ENCODE measurements at places on chromosomes 3 and 15.

DNA sequence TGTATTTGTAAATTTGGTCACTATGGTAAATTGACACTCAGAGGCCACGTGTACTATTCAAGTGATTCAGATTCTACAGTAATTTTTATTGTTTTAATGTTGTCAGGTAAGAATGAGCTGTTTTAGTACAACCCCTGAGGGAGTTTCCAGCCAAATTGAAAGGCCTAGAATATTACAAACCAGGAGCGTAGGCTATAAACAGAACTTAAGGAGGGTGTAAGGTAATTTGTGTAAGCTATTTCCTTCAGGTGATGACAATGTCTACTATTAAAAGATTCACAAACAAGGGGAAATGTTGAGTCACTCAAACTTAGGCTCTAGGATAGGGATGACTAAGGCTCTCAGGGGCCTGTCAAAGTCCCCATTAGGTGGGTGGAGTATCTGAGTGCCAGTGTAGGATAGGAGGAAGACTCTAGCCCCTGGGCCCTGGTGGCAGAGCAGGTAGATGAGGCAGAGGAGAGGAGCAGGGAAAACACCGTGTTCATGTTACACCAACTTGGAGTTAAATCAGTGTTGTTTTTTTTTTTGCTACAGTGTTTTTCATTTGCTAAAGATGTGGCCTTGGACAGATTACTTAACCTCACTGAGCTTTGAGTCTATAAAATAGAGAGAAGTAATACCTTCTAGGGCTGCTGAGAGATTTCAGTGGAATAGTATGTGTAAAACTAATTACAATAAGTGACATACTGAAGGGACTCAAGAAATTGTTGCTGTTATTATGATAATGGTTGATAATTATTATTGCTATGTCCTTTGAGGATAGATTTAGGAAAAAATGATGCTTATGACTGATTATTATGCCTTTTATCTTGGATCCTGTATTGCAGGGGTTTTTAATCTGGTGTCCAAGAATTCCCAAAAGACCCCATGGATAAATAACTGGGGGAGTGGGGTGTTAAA, 10.3 kb downstream of the TM4SF1 start:
- no peak for DNase-seq

DNA sequence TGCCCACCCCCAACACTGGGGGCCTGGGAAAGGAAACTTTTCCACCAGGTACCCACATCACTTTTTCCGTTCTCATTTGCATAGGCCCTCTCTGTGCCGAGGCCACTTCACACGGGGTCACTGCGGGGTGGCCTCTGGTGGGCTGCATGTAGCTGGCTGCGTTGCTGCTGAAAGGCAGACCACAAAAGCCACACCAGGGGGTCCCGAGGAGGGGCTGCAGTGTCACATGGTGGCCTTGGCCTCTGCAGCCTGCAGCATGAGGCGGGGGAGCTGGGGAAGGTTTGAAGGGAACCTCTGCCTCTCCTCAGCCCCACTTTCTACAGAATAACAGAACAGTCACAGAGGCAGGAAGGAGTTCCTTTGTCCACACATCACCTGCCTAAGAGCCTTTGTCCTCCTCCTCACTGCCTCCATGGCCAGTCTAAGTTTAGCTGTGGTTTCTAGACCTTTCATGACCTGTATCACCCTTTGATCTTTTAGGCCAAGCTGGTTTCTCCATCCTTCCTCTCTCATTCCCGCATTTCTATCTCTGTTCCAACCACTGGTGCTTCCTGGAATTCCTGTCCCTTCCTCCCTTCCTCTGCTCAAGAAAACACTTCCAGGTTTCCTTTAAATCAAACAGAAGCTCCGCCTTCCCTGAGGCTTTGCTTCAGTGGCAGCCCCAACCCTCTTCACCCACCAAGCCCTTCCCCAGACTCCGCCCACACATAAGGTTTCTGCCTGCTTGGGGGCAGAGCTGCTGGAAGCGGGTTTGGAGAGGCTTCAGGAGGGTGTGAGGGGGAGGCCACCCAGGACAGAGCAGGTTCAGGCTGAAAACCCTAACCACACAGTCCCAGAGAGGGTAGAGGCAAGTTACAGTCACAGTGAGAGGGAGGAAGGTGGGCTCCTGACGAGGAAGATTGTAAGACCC, 150.7 kb upstream of the TLE3 start:
- DNase-seq, result peak; percentile 26

DNA sequence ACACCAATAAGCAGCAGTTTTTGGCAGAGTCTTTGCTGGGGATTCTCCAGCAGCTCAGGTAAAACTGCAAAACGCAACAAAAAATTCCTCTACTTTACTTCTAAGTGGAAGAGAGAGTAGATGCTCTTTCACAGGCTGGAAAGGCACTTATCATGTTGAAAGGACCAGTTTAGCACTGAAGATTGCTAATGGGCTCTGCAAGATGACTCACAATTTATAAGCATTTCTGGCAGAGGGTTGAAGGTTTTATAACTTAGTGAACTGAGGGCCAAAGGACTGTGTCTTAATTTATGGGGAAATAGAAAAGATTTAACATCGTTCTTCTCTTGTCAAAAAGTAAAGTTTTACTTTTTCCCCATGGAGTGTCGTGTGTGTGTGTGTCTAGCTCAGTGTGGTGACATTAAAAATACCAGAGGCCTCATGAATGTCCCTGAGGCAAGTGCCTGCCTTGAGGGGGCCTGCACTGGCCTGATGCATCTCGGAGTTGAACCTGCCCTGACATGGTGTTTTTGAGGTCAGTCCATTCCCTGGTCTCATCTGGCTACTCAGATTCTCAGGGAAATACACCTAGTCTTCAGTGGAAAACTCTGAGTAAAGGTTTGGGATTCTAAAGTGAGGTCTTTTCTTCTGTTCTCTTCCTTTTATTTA, 1092.0 kb downstream of the NAALADL2 start:
- DNase-seq, result no peak

DNA sequence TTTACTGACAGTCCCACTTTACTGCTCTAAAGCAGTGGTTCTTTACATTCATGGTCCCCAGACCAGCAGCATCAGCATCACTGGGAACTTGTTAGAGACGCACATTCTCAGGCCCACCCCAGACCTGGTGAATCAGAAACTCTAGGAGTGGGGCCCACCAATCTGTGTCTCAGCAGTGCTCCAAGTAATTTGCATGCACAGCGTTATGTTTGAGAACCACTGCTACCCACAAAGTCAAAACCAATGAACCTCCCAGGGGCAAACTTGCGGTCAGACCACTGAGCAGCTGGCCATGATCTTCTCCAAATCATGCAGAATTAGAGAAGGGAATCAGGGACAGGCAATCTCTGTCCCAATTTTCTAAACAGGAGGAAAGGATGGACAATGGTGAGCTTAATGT, 58.5 kb downstream of the ST8SIA2 start:
- no peak for DNase-seq

GRCh38 chr3:151443583-151443982, 17.3 kb downstream of the IGSF10 start:
- DNase-seq, result peak; percentile 28

DNA sequence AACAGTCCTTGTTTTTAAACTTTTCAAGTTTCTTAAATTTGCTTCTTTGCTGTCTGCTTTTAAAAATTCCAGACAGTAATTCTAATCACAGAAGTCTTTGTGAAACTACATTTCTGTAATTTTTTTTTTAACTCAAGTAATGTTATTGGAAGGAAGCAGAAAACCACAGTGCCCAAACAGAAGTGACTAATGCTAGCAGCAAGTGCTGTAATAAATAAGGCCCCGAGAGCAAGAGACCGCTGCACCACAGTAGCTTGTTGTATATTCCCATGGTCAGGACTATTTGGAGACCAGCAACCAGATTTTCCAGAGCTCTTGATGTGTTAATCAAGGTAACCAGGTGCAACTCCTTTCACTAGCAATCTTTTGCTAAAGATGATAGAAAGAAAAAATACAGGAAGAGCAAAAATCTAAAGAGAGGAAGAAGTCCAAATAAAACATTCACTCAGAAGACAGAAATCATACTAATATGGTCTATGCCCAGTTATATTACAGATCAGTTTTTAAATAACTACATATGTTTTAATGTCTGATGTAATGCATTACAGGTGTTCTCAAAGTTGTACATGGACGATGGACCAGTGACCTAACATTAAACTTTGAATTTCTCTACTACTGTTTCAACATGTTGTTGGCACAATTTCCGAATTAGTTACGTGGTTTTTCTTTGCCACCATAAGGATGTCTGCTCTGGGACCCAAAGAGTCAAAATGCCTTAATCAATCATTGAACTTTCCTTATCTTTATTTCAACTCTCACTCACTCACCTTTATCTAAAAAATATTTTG, 36.4 kb downstream of the WWTR1 start:
- no peak for DNase-seq

DNA sequence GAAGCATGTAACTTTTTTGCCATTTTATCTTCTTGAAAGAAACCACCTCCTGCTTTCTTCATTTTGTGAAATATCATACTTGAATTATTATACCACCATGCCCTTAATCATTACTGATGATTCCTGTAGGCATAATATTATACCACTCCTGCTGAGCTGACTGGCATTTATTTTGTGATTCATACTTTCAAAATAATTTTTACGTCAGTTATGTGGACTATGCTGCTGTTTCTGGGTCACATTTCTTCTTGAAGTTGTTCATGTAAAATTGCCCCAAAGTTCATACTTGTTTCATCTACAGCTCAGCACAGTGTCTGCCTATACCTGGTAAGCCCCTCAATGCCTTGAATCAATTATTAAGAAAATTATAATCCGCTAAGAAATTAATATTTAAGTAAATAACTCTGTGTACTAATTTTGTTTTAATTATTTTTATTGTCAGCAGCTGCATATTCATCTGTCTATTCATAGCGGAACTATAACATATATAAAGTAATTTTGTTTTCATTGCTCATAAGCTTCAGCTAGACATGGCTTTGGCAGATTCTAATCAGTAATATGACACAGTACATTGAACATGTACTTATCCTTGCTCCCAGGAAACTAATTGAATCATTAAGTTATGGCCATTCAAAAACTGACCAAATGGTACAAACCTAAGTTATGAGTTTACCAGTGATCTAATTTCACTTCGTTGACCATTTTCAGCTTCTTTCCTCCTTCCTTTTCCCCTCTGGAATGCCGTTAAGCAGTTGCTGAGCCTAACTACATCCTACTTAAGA, 160.0 kb downstream of the NAALADL2 start:
- DNase-seq, result no peak

GRCh38 chr3:171646357-171647133, 163.7 kb downstream of the PLD1 start:
- no peak for DNase-seq

DNA sequence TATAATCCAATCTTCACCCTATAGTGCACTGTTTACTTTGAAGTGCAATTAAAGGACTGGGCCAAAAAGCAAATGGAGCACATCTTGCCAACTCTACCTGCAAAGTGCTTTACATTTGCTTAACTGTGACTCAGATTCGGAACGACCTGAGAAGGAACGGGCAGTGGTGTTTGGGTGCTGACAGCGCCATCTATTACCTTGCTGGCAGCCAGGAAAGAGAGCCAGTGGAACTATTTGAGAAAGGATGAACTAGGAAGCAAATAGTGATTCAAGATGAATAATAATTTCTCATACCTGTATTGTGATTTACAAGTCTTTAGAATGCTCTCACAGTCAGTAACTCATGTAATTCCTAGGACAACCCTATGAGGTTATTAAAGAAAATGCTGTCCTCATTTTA, 312.9 kb downstream of the PDCD6IP start:
- no peak for DNase-seq

Measured in endothelial cell (in vitro differentiated cells).